Psoas muscle (tissue), 8 donors: ENCODE measurements at places on chromosomes 4 and X. TPM values are rescaled to one million over a fixed set of nuclear protein-coding genes. Genes with fewer than 3 reads are reported as not detected.

GRCh38 chr4:52618795-52619590 is 40.1 kb downstream of the USP46 start:
- DNase-seq: no peak
- no peaks in the 10 kb centered on the region for H3K27me3 ChIP-seq
- H3K27ac ChIP-seq: no peak overlapping the region
- H3K4me3 ChIP-seq: no peak overlapping the region
- peaks cover 11% of the 10 kb centered on the region for H3K4me1 ChIP-seq

GRCh38 chrX:24877288-24877664 is 138.5 kb downstream of the ARX start:
- no peaks in the 10 kb centered on the region for H3K36me3 ChIP-seq
- no peaks in the 10 kb centered on the region for H3K4me1 ChIP-seq
- H3K27ac ChIP-seq: no peak overlapping the region
- no peak for DNase-seq
- H3K27me3 ChIP-seq: no peaks in the 10 kb centered on the region

DNA sequence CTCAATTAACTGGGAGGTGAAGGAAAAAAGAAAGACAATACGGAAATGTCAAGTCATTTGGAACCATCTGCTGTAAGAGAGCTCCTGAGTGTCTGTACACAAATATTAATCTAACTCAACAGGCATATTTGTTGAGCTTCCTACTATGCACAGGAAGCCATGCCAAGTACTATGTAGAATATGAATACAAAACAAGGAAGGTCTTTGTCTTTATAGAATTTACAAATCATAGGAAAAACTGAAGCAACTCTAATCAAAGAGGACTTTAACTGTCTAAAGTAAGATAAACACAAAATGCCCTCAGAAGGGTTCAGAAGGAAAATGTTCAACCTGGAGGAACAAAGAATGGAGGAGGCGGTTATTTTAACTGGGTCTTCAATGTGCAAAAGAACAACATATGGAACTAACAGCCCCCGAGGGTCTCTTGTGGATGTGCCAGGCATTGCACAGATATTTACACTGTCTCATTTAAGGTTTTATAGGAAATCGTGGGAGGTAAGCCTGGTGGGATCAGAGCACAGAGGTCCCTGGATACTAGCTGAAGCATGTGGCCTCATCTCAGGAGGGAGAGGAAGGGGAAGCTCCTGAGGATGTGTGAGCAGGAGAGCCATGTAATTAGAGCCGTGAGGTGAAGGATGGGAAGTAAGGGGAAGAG is 5.8 kb downstream of the FAM114A1 start:
- DNase-seq: no peak
- no peak overlapping the region for H3K4me3 ChIP-seq
- peaks cover 21% of the 10 kb centered on the region for H3K36me3 ChIP-seq
- H3K4me1 ChIP-seq: peaks cover 36% of the 10 kb centered on the region

SETD7 gene
- total RNA-seq: 88.3 TPM

LDOC1 gene
- 5.3 TPM for total RNA-seq

GRCh38 chr4:4696530-4696929 is 154.7 kb upstream of the STX18 start:
- no peak overlapping the region for H3K27ac ChIP-seq
- no peak for DNase-seq
- no peaks in the 10 kb centered on the region for H3K4me1 ChIP-seq

DNA sequence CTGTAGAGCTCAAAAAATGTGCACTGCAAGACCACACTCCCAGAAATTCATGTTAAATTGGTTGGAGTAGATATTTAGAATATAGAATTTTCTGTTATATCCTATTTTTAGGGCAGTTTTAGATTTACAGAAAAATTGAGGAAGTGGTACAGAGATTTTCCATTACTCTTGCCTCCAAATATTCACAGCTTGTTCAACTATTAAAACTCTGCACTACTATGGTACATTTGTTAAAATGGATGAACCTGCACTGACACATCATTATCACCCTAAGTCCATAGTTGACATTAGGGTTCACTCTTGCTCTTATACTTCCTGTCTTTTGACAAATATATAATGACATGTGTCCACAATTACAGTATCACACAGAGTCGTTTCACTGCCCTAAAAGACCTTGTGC is 1724.5 kb downstream of the C4orf33 start:
- no peaks in the 10 kb centered on the region for H3K4me1 ChIP-seq
- no peak overlapping the region for H3K27ac ChIP-seq
- no peak for DNase-seq
- H3K4me3 ChIP-seq: no peak overlapping the region
- H3K36me3 ChIP-seq: no peaks in the 10 kb centered on the region

- peaks cover 15% of the 10 kb centered on the region for H3K27me3 ChIP-seq
- DNase-seq: no peak
- H3K4me1 ChIP-seq: no peaks in the 10 kb centered on the region
- no peak overlapping the region for H3K27ac ChIP-seq
- no peak overlapping the region for H3K4me3 ChIP-seq
- H3K36me3 ChIP-seq: no peaks in the 10 kb centered on the region
These were observed 16.4 kb upstream of the ACE2 start for GRCh38 chrX:15617111-15617510.

DNA sequence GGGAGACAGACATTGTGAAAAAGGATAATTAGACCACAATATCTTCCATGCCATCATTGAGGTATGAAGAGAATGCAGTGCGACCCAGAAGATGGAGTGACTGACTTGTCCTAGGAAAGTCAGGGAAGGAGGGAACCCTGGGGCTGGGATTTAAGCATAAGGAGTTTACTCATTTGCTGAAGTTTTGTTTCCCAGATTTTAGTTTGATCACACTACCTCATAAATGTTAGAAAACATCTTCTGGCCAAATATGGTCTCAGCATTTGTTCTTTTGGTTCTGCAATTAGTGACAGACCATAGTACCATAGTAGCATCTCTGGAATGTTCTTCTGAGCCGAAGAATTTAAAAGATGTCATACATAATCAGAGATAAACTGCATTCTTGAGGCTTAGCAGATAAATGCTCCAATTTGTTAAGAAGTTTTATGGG is 96.5 kb upstream of the PGRMC2 start:
- H3K4me1 ChIP-seq: peaks cover 43% of the 10 kb centered on the region
- H3K27me3 ChIP-seq: no peaks in the 10 kb centered on the region
- H3K4me3 ChIP-seq: no peak overlapping the region
- H3K36me3 ChIP-seq: no peaks in the 10 kb centered on the region
- H3K27ac ChIP-seq: no peak overlapping the region

DNA sequence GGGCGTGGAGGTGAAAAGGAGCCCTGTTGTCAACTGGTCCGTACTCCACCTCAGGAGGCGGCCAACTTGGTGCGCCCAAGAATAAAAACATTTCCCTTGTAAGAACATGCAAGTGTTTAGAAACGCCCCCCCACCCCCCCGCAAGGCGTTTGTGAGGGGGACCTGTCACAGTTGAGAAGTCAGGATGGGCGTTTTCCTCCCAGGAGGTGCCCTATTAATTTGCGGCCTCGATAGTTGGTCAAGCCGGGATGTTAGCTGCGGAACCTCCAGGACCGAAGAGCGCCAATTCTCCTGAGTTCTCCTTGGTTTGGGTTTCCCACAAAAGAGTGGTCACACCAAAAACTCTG is 651 bp upstream of the SAP30 start:
- H3K27me3 ChIP-seq: no peaks in the 10 kb centered on the region
- no peaks in the 10 kb centered on the region for H3K36me3 ChIP-seq
- peak; percentile 81 for DNase-seq
- H3K27ac ChIP-seq: peak overlapping the region; percentile 92
- peaks cover 16% of the 10 kb centered on the region for H3K4me1 ChIP-seq

WNK3 gene
- total RNA-seq: 0.15 TPM

GRCh38 chr4:105644257-105644656 is 64.2 kb downstream of the INTS12 start:
- H3K27ac ChIP-seq: no peak overlapping the region
- H3K36me3 ChIP-seq: no peaks in the 10 kb centered on the region
- no peaks in the 10 kb centered on the region for H3K4me1 ChIP-seq
- H3K27me3 ChIP-seq: no peaks in the 10 kb centered on the region
- DNase-seq: no peak

TEX13B gene
- not detected for total RNA-seq

DNA sequence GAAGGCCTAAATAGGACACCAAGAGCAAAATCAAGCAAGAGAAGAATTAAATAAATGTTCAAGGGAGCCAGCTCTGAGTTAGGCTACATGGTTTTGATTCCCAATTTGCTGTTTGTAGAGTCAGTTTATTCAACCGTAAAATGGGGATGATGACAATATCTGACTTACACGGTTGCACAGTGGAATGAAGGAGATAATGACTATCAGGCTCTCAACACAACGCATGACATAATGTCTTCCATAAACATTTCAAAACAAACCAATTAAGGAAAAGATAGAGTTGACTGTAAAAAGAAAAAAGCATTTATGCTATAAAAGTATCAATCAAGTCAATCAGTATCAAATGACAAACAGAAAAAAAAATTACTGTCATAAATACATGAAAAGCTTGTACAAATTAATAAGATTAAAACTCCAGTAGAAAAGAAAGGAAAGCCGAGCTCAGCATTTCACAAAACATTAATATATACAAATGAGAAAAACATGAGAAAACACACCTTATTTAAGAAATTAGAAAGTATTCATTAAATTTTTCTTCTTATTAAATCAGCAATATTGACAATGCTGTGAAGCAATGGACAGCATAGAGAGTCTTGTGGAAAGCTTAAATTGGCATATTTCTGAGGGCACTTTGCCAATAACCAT is 179.0 kb downstream of the SCFD2 start:
- H3K27me3 ChIP-seq: no peaks in the 10 kb centered on the region
- no peaks in the 10 kb centered on the region for H3K36me3 ChIP-seq

PRR32 gene
- 2.4 TPM for total RNA-seq

DNA sequence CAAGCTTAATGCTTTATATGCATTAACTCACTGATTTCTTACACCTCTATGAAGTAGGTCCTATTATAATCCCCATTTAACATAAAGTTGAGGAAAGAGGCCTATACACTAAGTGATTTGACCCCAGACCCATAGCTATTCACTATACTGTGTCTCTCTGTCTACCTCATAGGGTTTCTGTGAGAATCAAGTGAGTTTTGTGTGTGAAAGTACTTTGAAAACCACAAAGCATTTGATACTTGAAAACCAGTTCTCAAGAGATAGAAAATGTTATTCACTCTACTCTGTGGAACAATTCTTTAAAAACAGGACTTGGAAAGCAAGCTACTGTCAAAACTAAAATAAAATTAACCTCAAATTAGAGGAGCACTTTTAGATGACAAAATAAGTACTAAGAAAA is 35.0 kb downstream of the SHROOM3 start:
- H3K4me3 ChIP-seq: no peak overlapping the region
- no peaks in the 10 kb centered on the region for H3K4me1 ChIP-seq
- H3K27me3 ChIP-seq: no peaks in the 10 kb centered on the region
- no peaks in the 10 kb centered on the region for H3K36me3 ChIP-seq
- no peak overlapping the region for H3K27ac ChIP-seq

DNA sequence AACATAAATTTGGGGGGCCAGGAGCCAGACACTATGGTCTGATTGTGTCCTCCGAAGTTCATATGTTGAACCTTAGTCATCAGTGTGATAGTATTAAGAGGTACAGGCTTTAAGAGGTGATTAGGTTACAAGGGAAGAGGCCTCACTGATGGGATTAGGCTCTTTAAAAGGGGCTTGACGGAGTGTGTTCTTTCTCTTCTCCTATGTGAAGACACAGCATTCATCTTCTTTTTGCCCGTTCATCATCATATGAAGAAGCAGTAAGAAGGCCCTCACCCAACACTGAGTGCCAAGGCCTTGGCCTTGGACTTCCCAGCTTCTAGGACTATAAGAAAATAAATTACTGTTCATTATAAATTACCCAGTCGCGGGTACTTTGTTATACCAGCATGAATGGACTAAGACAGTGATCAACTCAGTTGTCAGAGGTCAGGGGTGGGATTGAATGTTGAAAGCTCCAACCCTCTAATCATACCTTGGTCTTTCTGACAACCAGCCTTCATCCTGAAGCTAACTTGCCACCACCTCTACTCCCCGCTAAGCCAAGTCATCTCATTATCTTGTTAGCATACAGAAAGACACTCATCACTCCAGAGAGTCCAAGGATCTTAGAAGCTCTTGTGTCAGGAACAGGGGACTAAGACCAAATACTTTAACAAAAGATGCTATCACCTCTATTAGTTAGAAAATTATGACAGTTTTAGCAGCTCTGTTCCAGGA is 543.4 kb upstream of the DIPK2B start:
- no peaks in the 10 kb centered on the region for H3K4me1 ChIP-seq
- H3K27ac ChIP-seq: no peak overlapping the region
- DNase-seq: no peak

DNA sequence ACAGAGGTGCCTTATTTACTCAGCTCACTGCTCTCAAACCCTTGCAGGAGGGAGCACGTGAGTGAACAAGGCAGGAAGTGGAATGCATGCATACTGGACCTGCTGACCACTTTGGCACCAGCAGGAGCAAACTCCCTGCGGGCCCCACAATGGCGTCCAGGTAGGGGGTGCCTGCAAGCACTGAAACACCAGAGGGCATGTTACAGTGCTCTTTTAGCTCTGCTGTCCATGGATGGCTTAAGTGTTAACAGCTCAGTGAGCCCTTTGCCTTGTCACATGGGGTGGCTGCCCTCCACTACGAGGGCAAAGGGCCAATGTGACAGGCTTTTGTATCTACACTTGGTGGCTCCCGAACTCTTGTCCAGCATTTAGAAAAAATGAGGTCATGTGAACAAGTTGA is 199.5 kb upstream of the UGT8 start:
- H3K4me3 ChIP-seq: no peak overlapping the region
- H3K36me3 ChIP-seq: no peaks in the 10 kb centered on the region
- no peak for DNase-seq
- H3K4me1 ChIP-seq: no peaks in the 10 kb centered on the region

- no peaks in the 10 kb centered on the region for H3K27me3 ChIP-seq
- H3K27ac ChIP-seq: no peak overlapping the region
- no peak overlapping the region for H3K4me3 ChIP-seq
- DNase-seq: no peak
- H3K36me3 ChIP-seq: no peaks in the 10 kb centered on the region
- no peaks in the 10 kb centered on the region for H3K4me1 ChIP-seq
These were observed 52.4 kb downstream of the MID2 start for GRCh38 chrX:107878106-107878505.

GRCh38 chr4:58502839-58503238 is 1392.7 kb upstream of the IGFBP7 start:
- no peak for DNase-seq
- no peaks in the 10 kb centered on the region for H3K36me3 ChIP-seq
- H3K27me3 ChIP-seq: no peaks in the 10 kb centered on the region

GRCh38 chr4:42945874-42946273 is 53.4 kb downstream of the GRXCR1 start:
- no peaks in the 10 kb centered on the region for H3K36me3 ChIP-seq
- no peak for DNase-seq
- H3K4me1 ChIP-seq: no peaks in the 10 kb centered on the region
- H3K27ac ChIP-seq: no peak overlapping the region

DNA sequence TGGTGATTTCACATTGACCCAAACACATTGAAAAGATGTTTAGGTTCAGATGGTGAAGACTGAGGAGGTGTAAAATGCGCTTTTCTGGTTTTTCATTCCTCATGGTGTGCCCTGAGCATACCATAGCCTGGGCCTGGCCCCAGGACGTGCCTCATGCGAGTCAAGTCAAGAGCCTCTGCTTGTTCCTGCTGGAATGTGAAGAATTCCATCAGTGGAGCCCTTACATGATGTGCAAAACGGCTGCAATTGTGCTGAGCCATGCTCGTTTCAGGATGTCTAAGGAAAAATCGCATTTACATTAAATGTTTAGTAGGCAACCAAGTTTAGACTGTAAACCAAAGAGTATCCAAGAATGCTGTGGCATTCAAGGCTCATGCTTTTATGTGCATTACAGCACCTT is 34.9 kb downstream of the GYG2 start:
- no peaks in the 10 kb centered on the region for H3K4me1 ChIP-seq
- H3K27ac ChIP-seq: no peak overlapping the region
- H3K27me3 ChIP-seq: no peaks in the 10 kb centered on the region
- DNase-seq: no peak
- no peaks in the 10 kb centered on the region for H3K36me3 ChIP-seq
